ENCODE measurements at places on chromosomes 5 and 9. TPM values are rescaled to one million over a fixed set of nuclear protein-coding genes. Genes with fewer than 3 reads are reported as not detected.

DNA sequence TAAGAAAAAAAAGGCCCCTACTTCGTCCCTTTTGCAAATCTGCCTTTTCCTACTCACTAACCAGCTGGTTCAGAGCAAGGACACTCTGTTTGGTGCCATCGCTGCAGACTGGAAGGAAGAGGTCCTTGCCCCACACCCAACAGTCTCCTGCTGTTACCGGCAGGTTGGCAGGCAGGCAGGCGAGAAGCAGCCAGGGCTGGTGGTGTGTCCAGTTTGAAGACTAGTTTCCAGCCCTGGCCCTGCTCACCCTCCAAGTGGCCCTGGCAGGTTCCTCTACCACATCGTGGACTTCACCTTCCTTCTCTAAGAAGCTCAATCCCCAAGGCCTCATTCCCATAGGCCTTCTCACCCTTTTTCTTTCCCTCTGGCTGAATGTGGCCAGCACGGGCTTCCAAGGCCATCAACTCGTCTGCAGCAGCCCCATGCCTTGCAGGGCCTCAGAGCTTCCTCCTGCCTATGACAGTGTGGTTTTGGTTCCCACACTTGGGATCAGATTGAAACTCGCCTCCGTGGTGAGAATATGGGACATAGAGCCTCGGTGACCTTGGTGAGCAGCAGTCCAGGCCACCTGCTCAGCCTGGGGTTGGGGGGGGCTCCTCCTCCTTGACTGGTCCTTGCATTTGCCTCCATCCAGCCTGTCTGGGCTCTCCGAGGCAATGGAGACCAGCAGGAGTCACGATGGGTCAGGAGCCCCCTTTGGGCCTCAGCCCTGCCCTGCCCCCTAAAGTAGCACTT is 22.9 kb downstream of the TGFBI start:
- DNase-seq: no peak

DNA sequence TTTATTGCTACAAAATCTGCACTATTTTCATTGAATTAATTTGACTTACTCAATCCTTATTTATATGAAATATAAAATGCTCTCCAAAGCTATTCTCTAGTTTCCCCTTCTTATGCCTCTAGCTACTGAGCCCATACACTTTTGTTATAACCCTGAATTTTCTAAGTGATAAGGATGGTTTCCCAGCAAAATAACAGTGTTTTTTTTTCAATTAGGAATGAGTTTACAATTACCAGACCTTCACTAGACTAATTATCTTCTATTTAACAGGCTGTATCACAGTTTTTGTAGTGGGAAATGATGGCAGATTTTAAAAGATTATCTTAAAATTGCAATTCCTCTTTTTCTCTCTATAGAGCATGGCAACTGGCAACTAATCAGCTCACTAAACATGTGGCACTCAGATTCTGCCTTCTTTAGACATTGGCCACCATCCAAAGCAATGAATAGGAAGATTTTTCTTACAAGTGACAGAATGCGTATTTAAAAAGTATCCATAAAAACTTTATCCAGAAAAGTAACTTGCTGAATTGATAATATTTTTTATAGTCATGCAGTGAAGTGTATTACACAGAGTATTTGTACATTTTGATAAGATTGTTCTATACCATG is 585.7 kb upstream of the ZNF608 start:
- DNase-seq: no peak

DNA sequence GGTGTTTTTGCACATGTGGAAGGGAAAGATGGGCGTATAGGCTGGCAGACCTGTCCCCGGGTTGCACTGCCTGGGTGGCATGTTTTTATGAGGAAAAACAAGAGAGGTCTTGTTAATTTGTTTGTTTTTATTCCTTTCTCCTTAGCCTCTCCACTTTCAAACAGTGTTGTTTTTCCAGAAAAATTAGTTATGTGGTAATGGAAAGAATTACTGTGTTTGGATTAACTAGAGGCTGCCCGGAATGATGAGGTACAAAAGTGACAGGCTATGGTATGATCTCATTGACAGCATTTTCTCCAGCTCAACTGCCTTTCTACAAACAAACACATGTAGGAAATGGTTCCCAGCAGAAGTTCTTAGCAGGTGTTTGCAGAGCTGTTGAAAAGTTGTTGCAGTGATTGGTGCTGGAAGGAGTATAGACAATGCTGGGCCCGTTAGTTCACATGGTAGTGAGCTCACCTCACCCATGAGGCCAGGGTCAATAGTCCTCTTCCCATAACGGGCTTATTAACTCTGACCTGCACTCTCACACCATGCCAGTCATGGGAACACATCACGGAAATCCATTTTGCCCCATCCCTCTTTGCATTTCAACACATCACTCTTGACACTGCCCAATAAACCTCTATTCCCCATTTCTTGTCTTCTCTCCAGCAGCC is 111.3 kb upstream of the SAP30L start:
- DNase-seq: no peak

DNA sequence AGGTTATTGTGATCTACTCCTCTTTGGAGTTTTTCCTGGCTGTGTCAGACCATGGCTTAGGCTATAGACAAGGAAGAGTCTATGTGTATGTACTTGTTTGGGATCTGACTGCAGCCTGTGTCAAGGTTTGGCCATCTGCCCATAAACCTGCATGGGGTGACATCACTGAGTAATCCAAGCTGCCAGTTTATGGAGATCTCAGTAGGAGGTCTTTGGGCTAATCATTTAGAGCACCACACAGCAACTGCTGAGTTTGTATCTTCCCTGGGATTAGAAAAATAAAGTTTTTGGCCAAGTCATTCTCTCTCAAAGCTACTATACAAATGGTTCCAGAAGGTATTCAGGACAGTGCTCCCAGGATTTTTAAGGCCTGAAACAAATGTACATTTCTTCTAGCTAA is 65.5 kb upstream of the HSPB3 start:
- peak; percentile 96 for DNase-seq

GRCh38 chr5:167488371-167488770 is 803.1 kb upstream of the WWC1 start:
- no peak for DNase-seq

- no peak for DNase-seq
Observed at GRCh38 chr5:107977550-107978071, 306.9 kb upstream of the EFNA5 start.

DNA sequence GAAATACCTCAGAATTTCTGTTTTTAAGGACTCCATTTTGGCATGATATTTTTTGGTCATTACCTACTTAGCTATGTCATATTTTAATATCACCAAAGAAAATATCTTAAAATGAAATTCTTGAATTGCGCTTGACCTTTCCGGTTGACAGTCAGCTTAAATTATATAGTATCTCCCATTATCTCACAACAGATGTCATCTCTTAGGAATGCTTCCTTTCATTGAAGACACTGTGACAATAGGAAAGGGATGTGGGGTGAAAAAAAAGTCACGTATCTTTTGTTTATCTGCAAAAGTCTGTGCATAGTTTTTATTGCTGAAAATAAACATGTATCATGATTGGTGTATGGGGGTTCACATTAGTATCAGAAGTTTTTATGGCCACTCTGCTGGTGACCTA is 105.8 kb downstream of the INVS start:
- DNase-seq: no peak

DNA sequence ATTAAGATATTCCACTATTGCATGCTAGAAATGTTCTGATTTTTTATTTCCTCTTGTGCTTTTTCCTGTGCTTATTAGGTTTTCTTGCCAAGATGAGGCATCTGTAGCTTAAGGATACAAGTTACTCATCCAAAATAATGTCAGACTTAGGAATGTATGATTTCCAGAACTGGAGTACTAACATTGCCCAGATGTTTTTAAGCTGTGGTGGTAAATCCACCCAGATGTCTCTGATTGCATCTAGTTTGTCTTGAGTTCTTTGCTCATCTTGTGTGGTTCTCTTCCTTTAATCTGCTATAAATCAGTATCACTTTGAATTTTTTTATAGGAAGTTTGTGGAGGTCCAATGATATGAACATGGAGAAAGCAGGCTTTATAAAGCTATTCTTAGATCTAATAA is 337.5 kb upstream of the ZNF608 start:
- DNase-seq: peak; percentile 79

- no peak for DNase-seq
Observed at GRCh38 chr5:156446526-156446925, 119.6 kb downstream of the SGCD start.

DNA sequence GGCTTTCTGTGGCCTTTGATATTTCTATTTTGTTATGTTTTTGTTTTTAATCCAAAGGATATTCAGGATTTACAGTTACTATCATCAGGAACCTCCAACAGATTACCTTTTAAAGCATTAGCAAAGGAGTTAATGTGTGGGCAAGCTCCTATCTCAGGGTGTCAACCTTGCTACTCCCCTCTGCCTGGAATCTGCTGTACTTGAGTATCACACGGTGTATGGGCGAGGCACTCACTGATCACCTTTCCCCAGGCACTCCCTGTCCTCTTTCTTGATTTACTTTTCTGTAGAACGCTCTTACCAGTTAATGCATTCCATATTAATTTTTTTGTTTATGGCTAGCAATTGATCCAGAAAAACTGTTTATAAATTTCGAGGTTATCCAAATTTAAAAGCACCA is 117.0 kb upstream of the GAS1 start:
- no peak for DNase-seq

DNA sequence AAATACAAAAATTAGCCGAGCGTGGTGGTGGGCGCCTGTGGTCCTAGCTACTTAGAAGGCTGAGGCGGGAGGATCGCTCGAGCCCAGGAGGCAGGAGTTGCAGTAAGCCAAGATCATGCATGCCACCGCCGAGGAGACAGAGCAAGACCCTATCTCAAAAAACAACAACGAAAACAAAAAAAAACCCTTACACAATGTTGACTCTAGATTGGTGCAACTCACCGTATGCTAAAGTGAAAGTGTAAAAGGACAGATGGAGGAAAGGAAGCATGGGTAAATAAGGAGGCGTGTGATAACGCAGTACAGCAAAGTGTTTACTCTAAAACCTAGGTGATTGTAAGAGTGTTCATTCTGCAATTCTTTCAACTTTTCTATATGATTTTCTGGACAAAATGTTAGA is 15.9 kb upstream of the RUFY1 start:
- DNase-seq: no peak

DNA sequence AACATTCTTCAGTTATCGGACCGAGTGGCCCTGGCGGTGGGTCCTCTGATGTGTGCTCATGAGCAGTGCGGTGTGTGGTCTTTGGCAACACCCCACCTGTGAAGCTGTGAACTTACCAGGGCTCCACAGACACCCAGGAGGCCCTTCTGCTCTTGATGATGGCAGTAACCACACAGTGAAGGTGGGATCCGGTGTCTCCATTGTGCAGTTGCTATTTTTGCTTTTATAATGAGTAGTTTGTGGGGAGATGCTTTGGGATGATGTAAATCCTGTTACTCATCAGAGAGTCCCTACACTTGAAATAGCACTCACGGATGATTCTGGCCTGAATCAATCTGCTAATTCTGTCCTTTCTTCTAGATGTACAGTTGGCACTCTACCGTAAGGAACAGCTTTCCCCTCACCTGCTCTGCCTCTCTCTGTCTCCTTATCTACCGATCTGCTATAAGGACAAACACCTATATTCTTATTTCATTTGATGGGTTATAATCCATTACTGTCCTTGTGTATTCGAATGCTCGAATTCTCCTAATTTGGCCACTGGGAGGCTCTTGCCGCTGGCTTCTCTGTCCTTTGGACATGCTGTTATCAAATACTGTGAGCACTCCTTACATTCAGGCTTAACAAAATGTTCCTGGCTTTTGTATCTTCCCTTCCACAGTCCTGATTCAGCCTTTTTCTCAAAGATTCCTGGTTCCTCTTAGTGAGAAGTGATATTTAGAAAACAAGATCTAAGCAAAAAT is 20.2 kb downstream of the ATPSCKMT start:
- no peak for DNase-seq

DNA sequence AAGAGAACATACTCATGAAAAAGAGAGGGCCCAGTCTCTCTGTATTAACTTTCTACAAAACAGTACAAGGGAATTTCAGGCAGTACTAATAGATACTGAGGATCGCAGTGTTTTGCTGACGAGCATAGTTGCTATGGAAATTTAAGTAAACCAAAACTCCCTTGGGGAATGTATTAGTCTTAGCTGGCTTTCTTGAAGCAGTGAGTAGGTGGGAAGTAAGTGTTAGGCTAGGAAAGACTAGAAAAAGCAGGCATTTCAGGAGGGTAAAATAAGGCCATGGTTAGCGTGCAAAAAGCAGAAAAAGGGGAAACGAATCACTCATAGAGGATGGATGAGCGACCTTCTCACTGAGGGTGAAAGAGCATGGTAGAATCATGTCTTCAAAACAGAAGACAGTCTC is 84.3 kb upstream of the ACTBL2 start:
- peak; percentile 31 for DNase-seq

DNA sequence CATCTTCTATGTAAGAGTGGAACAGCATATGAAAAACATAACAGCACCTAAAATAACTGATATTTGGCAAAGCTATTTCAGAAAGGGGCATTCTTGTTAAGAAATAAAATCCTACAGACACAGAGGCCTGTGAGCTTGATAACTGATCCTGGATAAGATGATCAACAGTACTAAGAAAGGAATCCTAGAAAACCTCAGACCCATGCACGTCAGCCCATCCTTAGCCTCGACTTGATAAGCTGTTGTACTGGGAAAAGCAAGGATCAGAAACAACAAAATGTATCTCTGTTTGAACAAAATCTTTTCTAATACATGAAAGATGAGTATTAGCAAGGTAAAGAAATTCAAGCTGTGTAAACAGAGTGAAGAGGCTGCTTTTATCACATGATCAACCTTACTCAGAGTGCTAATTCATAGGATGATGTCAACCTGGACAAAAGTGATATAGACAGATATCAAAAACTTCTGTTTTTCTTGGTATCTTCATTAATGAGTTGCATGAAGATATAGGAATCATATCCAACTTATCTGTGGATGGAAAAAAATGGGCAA is 15.2 kb downstream of the LIFR start:
- DNase-seq: no peak

DNA sequence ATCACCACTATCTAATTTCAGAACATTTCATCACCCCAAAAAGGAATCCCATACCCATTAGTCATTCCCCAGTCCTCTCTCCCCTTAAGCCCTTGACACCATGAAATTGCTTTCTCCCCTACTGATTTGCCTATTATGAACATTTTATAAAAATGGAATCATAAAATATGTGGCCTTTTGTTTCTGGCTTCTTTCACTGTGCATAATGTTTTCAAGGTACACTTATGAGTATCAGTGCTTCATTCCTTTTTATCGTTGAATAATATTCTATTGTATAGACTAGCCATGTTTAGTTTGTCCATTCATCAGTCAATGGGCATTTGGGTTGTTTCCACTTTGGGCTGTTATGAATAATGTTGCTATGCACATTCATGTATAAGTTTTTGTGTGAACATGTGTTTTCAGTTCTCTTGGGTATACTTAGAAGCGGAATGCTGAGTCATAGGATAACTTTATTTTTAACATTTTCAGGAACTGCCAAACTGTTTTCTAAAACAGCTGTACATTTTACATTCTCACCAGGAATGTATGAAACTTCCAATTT is 40.4 kb upstream of the FGF1 start:
- peak; percentile 97 for DNase-seq

DDX4 gene
- polyA plus RNA-seq: not detected

MARCOL gene
- polyA plus RNA-seq: not detected

PKD2L2 gene
- not detected for polyA plus RNA-seq

OLFM1 gene
- polyA plus RNA-seq: 0.10 TPM

OR1Q1 gene
- polyA plus RNA-seq: not detected

INSL4 gene
- not detected for polyA plus RNA-seq

LCN6 gene
- not detected for polyA plus RNA-seq

NPR2 gene
- polyA plus RNA-seq: 12.5 TPM

SPATA31A3 gene
- polyA plus RNA-seq: not detected

HCN1 gene
- polyA plus RNA-seq: not detected

TAF11L5 gene
- polyA plus RNA-seq: not detected

Data from foreskin keratinocyte (primary cell).